ENCODE measurements at places on chromosomes 2 and 18.

GRCh38 chr2:196988639-196989038 lies 62.1 kb upstream of the PGAP1 start:
- DNase-seq: no peak

DNA sequence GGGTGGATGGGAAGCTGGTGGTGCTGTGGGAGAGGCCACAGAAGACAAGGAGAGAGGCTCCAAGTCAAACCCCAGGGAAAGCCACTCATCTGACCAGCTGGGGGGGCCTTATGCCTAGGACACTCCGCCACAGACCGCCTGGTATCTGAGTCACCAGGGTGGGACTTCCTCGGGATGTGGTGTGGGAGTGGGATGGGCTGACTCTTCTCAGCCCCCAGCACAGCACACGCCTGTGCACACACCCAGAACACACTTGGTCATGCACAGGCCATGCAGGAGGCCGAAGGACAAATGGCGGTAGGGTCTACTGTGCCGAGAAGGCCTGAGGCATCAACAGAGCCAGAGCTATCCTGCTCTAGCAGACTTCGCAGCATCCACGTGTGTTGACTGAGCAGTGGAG lies 136.4 kb downstream of the INHBB start:
- no peak for DNase-seq

DNA sequence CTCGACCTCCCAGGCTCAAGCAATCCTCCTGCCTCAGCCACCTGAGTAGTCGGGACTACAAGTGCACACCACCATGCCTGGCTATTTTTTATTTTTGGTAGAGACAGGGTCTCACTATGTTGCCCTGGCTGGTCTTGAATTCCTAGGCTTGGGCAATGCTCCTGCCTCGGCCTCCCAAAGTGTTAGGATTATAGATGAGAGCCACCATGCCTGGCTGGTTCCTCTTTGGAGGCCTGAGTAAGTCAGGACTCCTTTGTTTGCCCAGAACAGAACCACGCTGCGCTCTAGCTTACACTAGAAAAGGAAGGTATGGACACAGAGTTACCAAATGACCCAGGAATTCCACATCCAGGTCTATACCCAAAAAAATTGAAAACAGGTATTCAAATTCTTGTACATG lies 135.9 kb upstream of the SLC1A4 start:
- DNase-seq: no peak

GRCh38 chr2:144325086-144325485 lies 194.8 kb downstream of the ZEB2 start:
- DNase-seq: no peak

DNA sequence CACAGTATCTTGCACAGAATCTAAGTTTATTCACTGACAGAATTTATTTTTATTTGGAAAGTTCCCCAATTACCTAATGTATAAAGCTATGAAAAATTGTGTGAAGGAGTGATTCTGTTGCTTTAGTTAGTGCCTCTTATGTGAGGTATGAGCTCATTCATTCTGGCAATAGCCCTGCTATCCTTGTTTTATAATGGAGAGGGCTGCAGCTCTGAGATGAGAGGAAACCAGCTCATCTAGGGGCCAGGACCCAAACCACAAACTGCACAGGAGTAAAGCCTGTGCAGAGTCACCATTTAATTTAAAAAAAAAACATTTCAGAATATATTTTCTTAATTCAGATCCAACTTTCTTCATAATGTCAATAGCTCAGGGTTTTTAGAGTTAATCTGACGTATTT lies 383.0 kb downstream of the TMEM182 start:
- no peak for DNase-seq

- DNase-seq: no peak
Measured at GRCh38 chr2:26573241-26573925, 67.8 kb downstream of the CIB4 start.

DNA sequence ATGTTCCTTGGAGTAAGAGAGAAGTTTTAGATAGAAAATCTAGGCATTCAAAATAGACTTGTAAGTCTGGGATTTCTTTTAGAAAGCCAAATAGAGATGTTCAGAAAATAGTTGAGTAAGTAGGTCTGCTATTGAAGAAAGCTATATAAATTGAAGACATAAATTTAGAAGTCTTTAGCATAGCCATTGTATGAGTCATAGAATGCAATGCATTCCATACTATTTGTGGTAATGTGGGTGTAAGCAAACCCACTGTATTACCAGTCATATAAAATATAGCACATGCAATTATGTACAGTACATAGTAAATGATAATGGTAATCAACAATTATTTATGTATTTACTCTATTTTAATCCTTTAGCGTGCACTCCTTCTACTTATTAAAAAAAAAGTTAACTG lies 14.1 kb downstream of the MC4R start:
- no peak for DNase-seq

DNA sequence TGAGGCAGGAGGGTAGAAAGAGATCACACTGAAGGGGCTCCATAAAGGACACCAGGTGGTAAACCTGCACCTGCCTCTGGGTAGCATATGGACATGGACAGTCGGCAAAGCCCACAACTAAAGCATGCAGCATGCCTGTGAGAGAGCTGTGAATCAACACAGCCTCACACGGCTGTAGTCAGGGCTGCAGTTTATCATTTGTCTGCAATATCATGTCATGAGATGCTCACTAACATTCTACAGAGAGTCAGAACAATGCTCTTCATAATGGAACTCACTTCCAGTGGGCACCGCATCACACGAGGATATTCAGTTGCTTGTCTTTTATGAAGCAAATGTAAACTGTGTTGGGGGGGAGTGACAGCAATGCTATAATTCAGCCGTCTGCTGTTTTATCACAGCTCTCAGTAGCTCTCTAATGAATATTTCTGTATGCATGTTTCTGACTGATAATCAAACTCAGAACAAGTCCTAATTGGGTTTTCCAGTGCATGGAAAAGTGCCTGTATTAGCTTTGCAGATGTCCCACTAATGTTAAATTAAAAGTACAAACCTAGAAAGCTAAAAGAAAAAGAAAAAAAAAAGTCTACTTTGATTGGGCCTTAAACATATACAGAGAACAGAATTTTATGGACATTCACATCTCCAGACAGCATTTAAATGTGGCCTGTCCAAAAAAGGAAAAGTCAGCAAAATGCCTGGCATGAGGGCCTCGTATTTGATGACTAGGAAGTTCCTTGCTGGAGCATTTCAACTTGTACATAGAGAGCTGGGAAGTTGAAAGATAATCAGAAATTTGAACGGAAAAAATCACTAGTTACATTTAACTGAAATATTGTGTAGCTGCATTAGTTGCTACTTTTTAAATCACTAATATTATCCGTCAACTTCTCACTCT lies 406.1 kb upstream of the SOX11 start:
- DNase-seq: no peak

GRCh38 chr2:143685421-143686078 lies 556.3 kb downstream of the ARHGAP15 start:
- no peak for DNase-seq

GRCh38 chr2:205776720-205777119 lies 94.4 kb downstream of the NRP2 start:
- DNase-seq: no peak

DNA sequence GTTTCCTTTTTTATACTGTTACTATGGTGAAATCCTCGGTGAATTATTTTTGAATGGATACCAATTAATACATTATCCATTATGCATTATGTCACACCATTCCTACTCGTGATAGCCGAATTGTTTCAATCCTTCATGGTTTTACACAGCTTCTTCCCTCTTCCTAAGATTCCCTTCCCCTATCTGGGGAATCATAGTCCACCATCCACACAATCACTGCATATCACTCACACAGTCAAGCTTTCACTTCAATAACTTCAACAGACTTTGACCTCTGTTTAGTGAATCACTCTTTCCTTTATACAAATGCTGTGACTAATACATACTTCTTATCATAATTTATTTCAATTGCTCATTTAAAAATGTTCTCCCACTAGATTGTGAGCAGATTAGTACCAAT lies 1108.1 kb upstream of the LRRTM1 start:
- no peak for DNase-seq

- no peak for DNase-seq
Measured at GRCh38 chr2:145169285-145169684, 649.4 kb upstream of the ZEB2 start.

DNA sequence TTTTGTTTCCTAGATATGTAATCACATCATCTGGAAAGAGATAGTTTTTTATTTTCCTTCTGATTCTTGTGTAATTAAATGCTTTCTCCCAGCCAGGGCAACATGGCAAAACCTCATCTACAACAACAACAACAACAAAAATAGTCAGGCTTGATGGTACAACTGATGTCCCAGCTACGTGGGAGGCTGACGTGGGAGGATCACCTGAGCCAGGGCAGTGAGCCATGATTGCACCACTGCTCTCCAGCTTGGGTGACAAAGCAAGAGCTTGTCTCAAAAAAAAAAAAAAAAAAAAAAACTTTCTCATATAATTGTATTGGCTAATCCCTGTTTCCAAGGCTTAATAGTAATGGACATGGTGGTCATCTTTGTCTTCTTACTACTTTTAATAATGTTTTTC lies 26.4 kb upstream of the PGAP1 start:
- DNase-seq: no peak

GRCh38 chr2:15223887-15224286 lies 337.2 kb downstream of the NBAS start:
- no peak for DNase-seq

- DNase-seq: no peak
Measured at GRCh38 chr18:22172594-22173049, 3.2 kb downstream of the GATA6 start.

GRCh38 chr2:55824551-55825096 lies 99.0 kb downstream of the EFEMP1 start:
- no peak for DNase-seq

DNA sequence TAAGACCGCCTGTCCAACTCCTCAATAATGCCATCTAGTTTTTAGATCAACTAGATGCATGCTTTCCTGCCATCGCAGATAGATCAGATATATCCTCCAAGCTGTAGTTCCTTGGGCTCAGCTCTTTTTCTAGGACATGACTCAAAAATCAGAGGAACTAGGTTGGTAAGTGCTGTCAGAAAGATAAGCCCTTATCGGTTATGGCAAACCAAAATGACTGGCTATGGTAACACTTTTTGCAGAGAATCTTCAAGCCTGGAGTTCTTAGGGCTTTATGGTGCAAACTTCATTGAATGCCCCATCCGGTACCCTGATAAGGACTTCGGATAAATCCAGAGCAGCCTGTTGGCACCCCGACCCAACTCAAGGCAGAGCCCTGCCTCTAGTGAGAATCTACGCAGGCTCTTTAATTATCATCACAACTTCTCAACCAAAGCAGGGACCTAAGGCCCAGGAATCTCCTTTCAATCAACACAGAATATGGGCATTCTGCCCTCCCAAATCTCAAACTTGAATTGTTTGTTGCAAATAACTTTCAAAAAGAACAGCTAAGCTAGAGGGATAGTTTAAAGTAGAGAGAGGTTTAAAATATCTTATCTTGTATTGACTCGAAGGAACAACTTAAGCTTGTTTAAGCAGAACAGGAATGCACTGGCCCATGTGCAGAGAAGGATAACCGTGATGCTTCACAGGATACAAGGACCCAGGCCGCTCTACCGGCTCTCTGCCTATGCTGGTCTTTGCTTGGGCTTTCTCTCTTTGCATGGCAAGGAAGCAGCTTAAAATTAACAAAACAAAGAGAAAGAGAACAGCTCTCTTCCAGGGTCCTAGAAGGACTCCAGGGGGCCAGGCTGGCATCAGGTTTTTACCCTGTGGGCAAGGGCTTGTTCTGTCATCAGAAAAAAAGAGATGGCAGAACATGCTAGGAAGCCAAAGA lies 3.4 kb upstream of the CYP1B1 start:
- DNase-seq: no peak

DNA sequence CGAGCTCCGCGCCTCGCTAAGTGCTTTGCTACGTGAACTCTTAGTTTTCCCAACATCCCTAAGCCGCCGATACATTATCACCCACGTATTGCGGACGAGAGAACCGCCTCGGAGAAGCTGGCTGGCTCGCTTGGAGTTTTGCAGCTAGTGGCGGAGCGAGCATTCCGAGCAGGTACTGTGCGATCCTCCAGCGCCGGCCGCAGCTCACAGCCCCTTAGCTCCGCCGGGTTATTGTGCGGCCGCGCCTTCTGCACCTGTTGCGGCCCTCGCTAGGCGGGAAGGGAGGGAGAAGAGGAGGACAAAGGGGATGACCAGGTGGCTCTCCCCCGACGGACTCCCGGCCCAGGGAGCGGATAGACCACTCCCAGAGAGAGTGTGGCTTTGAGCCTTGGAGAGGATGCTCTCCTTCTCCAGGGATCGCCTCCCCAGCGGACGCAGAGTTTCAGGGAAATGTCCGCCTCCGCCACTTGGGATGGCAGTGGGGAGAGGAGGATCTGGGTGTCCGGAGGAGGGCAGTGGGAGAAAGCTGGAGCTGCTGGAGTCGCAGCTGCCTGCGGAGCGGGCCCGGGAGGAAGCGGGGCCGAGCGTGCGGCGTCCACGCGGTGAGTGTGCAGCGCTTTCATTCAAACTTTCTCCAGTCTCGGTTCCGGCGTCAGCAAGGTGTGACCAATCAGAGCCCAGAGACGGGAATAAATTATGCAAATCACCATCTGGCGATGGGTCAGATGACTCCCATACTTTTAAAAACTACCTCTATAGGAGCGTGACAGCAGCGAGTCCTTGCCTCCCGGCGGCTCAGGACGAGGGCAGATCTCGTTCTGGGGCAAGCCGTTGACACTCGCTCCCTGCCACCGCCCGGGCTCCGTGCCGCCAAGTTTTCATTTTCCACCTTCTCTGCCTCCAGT lies at the start of gene LIPG:
Gene LIPG (plus strand): TSS at position 769 of the 905 bp plus-strand sequence. CDS start 252 bp downstream, outside the sequence.
- DNase-seq: peak; percentile 7

- no peak for DNase-seq
Measured at GRCh38 chr2:104068665-104069064, 785.2 kb upstream of the POU3F3 start.

GRCh38 chr2:146214394-146214929 lies 1630.4 kb upstream of the ACVR2A start:
- no peak for DNase-seq

- DNase-seq: no peak
Measured at GRCh38 chr2:203238292-203238703, 520 bp upstream of the CYP20A1 start.

GRCh38 chr18:76115580-76115979 lies 379.5 kb downstream of the ZNF516 start:
- no peak for DNase-seq

- no peak for DNase-seq
Measured at GRCh38 chr2:57510704-57511103, 535.9 kb upstream of the VRK2 start.

GRCh38 chr2:212135739-212136138 lies 402.9 kb downstream of the ERBB4 start:
- no peak for DNase-seq

- no peak for DNase-seq
Measured at GRCh38 chr2:5190023-5190422, 502.2 kb upstream of the SOX11 start.

- no peak for DNase-seq
Measured at GRCh38 chr2:214311031-214311533, 99.8 kb upstream of the VWC2L start.

GRCh38 chr2:176202491-176202890 lies 14.0 kb downstream of the HOXD1 start:
- no peak for DNase-seq

DNA sequence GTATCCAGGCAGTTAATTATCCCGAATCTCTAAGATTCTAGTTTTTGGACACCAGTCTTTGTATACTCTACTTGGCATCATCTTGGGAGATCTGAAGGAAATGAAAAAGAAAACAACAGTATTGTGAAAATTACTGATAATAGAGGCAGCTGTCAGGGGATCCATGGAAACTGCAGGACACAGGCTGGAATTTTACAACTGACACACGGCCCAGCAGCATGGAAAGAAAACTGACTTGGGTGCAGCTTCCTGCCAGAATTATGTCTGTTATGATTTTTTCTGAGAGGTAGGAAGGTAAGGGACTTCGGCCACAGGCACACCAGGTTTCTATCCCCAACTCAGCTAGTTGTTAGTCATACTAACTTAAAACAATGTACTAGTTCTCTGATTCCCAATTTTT lies 57.7 kb upstream of the ERBB4 start:
- DNase-seq: no peak
